ENCODE measurements at places on chromosomes 13 and 19. TPM values are rescaled to one million over a fixed set of nuclear protein-coding genes. Genes with fewer than 3 reads are reported as not detected.

Gene WDR62
- total RNA-seq: 0.50 TPM

- peaks cover 19% of the 10 kb centered on the region for H3K4me1 ChIP-seq
- H3K36me3 ChIP-seq: peaks cover 21% of the 10 kb centered on the region
- no peak overlapping the region for H3K27ac ChIP-seq
Observed at GRCh38 chr19:43936188-43936587, 1.1 kb upstream of the ZNF45 start.

Gene OR1I1
- not detected for total RNA-seq

DNA sequence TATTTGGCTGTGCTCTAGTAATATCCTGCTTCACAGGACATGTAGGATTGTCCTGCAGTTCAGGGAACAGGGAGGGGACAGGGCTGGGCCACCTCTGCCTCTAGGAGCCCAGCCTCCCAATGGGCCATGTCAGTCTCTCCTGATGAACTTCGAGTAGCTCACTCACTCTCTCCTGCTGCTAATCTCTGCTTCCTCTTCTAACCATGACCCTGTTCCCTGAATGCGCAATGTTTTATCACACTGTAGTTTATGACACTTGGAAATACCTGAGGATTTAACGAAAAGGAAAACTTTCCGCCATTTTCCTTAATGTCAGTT lies 9.2 kb downstream of the PARP4 start:
- H3K4me3 ChIP-seq: no peak overlapping the region
- no peaks in the 10 kb centered on the region for H3K36me3 ChIP-seq
- no peaks in the 10 kb centered on the region for H3K27me3 ChIP-seq
- no peak overlapping the region for H3K27ac ChIP-seq

DNA sequence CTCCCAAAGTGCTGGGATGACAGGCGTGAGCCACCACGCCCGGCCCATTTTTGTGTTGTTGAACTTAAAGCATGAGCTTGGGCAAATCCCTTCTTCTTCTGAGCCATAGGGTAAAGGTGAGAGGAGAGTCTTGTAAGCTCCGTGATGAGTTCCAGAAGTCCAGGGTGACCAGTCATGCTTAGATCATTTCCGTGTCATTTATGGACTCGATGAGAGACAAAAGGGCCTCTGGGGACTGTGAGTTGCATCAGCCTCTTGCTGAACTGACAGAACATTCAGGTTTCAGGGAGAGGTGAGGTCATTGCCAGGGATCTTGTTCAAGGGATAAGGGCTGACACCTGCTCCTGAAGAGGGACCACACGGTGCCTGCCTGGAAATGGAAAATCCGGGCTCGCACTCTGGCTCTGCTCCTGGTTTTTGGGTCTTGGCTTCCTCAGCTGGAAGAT lies 53.6 kb downstream of the GADD45B start:
- no peaks in the 10 kb centered on the region for H3K36me3 ChIP-seq
- no peaks in the 10 kb centered on the region for H3K27me3 ChIP-seq
- H3K4me1 ChIP-seq: peaks cover 23% of the 10 kb centered on the region
- H3K4me3 ChIP-seq: no peak overlapping the region
- H3K27ac ChIP-seq: no peak overlapping the region
- DNase-seq: no peak

Data from esophagus muscularis mucosa (tissue), 4 donors.